Fibroblast of the aortic adventitia (primary cell): ENCODE measurements at places on chromosomes 7 and 10. TPM values are rescaled to one million over a fixed set of nuclear protein-coding genes. Genes with fewer than 3 reads are reported as not detected.

GRCh38 chr7:157446322-157446721 lies 109.5 kb downstream of the DNAJB6 start:
- DNase-seq: no peak

DNA sequence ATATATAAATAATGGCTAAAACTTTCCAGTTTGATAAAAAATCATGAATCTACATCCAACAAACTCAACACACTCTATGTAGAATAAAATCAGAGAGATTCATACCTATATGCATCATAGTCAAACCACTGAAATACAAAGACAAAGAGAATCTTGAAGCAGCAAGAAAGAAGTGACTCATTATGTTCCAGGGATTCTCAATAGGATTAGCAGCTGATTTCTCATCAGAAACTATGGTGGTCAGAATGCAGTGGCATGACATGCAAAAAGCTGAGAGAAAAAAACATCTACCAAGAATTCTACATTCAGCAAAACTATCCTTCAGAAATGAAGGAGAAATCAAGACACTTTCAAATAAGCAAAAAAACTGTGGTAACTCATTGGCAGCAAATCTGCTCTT lies 187.4 kb downstream of the RNLS start:
- DNase-seq: no peak

DNA sequence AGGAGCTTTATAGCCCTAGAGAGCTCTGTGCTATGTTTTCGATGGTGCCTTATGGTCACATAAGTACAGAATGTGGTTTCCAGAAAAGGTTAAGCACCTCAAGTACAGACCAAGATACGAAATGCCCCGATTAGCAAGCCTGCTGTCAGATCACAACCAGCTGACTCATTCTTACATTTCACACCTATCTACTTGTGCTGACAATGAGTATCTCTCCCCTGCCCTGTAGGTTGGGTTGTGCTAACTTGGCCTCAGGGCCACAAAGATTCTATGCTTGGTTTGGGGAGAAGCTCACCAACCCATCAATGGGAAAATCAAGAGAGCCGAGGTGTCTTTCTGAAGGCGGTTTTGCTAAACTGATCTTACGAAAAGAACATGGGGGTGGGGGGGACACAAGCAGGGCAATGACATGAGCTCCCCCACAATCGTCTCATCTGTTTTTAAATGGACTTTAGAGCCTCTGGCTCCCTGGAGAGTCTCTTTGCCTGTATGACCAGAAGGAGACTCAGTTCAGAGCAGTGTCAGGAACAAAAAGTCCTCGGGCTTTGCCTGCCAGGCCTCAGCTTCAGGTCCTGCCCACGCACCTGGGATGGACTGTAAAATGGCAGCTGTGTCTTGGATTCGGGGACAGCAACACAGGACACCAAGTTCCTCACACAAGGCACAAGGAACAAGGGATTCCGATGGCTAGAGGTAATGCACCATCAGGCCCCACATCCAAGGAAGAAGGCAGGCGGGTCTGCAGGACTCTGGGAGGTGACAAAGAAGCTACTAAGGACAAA lies 55.1 kb downstream of the FAM53B start:
- no peak for DNase-seq

- no peak for DNase-seq
Measured at GRCh38 chr10:129272176-129272575, 194.9 kb upstream of the MGMT start.

GRCh38 chr10:69492091-69492745 lies 41.0 kb downstream of the TSPAN15 start:
- DNase-seq: no peak

DNA sequence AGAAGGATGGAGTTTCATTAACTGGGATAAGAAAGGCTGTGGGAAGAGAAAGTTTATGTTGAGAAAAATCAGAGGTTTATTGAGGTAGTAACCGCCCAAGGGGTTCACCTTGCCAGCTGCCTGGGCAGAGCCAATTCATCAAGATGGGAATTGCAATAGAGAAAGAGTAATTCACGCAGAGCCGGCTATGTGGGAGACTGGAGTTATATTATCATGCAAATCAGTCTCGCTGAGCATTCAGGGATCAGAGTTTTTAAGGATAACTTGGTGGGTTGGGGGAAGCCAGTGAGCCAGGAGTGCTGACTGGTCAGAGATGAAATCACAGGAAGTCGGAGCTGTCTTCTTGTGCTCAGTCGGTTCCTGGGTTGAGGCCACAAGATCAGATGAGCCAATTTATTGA lies 70.6 kb downstream of the MALRD1 start:
- no peak for DNase-seq

- no peak for DNase-seq
Measured at GRCh38 chr7:12714379-12714737, 26.9 kb downstream of the ARL4A start.

GRCh38 chr10:30701451-30702173 lies 72.1 kb upstream of the LYZL2 start:
- peak; percentile 39 for DNase-seq

DNA sequence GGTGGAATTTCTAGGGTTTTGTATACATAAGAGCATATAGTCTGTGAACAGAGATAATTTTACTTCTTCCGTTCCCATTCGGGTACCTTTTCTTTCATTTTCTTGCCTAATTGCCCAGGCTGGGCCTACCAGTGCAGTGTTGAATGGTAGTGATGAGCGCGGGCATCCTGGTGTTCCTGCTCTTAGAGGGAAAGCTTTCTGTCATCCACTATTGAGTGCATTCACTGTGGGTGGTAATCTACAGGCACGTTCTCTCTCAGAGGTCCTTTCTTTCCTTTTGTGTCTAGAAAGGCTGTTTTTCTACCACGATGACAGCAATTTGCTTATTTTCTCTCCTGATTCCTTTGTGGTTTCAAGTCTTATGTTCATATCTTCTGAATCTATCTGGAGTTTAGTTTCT lies 65.0 kb downstream of the INPP5A start:
- no peak for DNase-seq

- no peak for DNase-seq
Measured at GRCh38 chr7:157621131-157621681, 284.4 kb downstream of the DNAJB6 start.

DNA sequence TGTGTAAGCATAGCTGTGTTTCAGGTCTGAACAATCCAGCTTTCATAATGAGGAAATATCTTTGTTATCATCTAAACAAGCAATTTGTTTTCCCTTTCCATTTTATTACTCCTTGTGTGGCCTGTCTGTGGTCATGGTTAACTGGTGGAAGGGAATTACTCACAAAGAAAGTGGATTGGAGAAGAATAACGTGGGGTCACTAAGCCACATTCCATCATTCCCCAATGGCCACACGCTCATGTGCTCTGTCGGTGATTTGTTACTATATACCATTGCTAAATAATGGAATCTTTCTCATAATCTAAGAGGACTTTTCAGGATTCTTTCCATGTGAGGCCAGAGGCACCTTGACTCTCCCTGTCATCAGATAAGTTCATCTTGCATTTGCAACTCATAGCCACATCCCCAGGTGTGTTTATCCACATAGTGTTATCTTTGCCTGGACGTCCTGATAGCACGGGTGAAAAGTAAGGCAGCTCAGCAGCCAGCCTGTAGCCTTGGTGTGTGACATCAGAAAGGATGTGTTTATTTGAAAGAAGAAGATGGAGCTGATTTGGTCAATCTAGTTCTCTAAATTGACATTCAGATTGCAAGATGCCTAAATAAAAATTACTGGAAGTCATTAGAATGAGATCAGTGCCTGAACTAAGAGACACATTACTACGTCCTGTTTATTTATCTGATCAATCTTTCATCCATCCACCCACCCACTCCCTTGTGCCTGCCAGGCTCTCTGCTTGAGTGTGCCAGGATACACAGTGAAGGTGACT lies 128.9 kb downstream of the CELF2 start:
- peak; percentile 47 for DNase-seq

GRCh38 chr7:103307503-103308231 lies 10.4 kb downstream of the PMPCB start:
- DNase-seq: peak; percentile 3

GRCh38 chr10:88705958-88706357 lies at the start of gene LIPK:
TSS of gene LIPK (plus strand) at chr10:88706249. CDS start at chr10:88724544, 18,295 bp downstream.
- DNase-seq: no peak

GRCh38 chr10:23422003-23422411 lies 16.9 kb upstream of the OTUD1 start:
- DNase-seq: peak; percentile 10

DNA sequence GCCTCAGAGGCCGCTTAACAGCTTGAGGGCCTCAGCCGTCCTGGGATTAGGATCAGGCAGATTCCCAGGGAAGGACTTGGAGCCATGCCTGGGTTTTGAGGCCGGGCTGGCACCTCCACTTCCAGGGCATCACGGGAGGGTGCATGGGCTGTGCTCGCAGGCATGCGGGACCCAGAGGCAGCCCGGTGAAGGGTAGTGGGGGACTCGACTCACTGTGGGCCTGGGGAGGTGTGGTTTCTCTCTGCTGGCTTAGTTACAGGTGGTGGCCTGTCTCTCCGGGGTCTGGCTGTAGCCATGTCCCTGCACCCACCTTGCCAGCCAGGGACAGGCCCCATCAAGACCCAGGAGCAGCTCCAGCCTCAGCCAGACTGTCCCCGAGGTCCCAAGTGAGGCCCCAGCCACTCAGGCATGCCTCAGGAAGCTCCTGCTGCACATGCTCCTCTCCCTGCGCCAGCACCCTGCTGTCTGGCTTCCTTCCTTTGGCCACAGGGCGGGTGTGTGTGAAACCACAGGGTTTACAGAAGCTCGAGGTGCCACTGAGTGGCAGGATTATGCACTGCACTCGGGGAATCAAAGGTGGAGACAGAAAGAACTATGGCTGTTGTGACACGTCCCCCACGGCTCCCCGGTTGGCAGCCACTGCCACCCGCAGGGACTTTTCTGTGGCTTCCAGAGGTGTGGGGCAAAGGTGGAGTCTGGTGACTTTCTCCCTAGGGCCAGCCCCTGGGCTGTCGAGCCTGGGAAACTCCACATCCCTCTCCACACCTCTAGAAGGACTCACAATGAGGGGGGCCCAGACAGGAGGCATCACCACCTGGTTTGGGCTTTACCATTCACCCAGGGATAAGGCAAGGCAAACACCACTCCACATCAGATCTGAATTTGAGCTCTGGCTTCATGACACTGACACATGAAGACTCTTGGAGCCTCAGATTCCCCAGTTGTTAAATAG lies 19.7 kb downstream of the GOLGA7B start:
- peak; percentile 78 for DNase-seq

- DNase-seq: no peak
Measured at GRCh38 chr7:150980663-150981062, 2.5 kb upstream of the KCNH2 start.

DNA sequence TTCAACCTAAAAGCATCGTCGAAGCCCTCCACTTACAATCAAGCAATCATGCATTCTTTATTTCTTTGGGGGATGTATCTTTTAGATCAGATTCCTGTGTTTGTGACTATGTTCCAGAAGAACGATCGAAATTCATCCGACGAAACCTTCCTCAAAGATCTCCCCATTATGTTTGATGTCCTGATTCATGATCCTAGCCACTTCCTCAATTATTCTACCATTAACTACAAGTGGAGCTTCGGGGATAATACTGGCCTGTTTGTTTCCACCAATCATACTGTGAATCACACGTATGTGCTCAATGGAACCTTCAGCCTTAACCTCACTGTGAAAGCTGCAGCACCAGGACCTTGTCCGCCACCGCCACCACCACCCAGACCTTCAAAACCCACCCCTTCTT lies 13.8 kb downstream of the GPNMB start:
- DNase-seq: no peak

DNA sequence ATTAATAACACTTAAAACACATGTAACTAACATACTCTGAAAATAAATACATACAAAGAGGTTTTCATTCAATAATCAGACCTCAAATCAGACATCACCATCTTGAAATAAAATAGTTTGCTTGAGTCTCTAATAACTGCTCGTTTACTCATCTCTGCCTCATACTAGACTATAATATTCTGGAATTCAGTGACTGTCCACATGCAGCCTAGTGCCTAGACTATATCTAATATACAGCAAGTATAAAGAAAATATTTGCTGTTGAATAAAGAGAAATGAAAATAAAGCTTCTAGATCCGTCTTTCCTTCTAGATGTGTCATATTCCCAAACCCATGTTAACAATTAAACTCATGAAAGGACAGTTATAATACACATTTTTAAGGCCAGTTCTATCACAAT lies 236.3 kb upstream of the LRRN3 start:
- no peak for DNase-seq

GRCh38 chr7:102454468-102454867 lies 10.2 kb downstream of the ALKBH4 start:
- no peak for DNase-seq

The ATG9B gene
- total RNA-seq: under 0.01 and 0.98 TPM in 2 replicates

The RAPGEF5 gene
- 1.5 and 4.2 TPM in 2 replicates for total RNA-seq

The DNAH11 gene
- 2.7 TPM in 1 of 2 replicates, not detected in the other for total RNA-seq

The LBX1 gene
- total RNA-seq: 0.08 TPM in 1 of 2 replicates, not detected in the other

The TES gene
- 39.2 and 61.3 TPM in 2 replicates for total RNA-seq

The ZCWPW1 gene
- total RNA-seq: 2.4 and 3.0 TPM in 2 replicates

The COL13A1 gene
- 6.0 and 10.7 TPM in 2 replicates for total RNA-seq
